ENCODE measurements at places on chromosomes 7 and 10.
A peak's percentile ranks its signal among the peaks of the same experiment; 100 is the strongest.

DNA sequence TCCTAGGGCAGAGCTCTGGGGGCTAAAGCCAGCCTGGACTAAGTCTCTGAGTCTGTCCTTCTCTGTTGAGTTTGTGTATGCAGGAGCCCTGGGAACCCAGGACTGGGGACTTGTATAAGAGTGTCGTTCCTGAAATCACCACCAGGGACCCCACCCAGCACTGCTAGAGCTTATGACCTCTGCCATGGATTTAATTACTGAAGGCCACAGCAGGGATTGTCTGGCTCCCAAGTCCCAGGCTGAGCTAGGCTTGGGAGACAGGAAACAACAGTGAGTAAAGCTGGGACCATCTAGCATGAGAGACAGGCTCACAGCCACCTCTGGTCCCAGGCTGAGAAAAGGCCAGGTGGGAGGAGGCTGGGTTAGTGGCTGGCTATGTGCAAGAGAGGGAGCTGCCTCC is 1.4 kb upstream of the TSPAN15 start:
- peak; percentile 44 for DNase-seq

DNA sequence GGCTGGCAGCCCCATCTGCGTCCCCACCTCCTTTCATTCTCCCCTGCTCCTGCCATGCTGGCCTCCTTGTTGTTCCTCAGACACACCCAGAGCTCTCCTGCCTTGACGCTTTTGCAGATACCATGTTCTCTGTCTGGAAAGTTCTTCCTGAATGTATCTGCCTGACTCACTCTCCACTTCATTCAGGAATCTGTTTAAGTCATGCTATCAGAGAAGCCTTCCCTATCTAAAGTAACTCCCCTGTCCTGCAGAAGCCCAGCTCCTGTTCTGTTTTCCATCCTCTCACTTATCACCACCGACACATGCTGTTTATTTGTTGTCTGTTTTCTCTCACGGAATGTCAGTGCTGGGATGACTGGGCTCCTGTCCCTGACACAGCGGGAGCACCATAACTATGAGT is 82.0 kb downstream of the AFAP1L2 start:
- DNase-seq: no peak

DNA sequence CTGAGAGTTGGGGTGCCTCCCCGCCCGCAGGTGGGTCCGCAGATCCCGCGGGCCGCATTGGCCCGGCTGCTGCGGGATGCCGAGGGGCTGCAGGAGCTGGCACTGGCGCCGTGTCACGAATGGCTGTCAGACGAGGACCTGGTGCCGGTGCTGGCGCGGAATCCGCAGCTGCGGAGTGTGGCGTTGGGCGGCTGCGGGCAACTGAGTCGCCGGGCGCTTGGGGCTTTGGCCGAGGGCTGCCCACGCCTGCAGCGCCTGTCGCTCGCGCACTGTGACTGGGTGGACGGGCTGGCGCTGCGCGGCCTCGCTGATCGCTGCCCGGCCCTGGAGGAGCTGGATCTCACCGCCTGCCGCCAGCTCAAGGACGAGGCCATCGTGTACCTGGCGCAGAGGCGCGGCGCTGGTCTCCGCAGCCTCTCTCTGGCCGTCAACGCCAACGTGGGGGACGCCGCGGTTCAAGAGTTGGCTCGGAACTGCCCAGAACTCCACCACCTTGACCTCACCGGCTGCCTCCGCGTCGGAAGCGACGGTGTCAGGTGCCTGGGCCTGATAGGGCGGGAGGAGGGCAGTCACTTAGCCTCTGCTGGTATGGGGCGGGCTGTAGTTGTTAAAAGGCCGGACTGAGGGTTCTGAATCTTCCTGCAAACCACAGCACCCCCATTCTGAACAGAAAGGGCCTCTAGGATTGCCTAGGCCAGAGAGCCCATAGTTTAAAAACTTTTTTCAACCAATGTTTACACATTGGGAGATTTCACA is 1.3 kb downstream of the FBXL15 start:
- DNase-seq: no peak

GRCh38 chr10:89550509-89550908 is 15.1 kb upstream of the SLC16A12 start:
- DNase-seq: no peak

GRCh38 chr10:32489901-32490300 is 44.0 kb downstream of the CCDC7 start:
- no peak for DNase-seq

- no peak for DNase-seq
Measured at GRCh38 chr10:82150123-82150900, 275.3 kb downstream of the NRG3 start.

GRCh38 chr10:126166797-126167196 is 221.5 kb downstream of the ADAM12 start:
- DNase-seq: no peak

DNA sequence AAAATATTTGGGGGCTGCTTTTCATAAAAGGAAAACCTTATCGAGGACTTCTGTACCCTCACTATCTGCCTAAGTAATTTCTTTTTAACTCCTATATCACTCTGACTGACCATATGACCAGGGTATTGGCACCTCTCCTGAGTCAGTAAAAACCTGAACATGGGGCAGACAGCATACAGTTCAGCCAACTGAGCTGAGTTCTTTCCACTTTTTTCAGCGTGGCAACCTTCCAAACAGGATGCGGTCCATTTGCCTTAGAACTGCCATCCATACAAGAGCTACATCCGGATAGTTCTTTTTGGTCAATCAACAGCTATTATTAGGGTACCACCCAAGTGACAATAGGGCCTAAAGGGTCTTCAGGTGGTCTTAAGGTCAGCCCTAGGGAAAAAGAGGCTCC is 122.6 kb downstream of the MARCHF5 start:
- DNase-seq: no peak

DNA sequence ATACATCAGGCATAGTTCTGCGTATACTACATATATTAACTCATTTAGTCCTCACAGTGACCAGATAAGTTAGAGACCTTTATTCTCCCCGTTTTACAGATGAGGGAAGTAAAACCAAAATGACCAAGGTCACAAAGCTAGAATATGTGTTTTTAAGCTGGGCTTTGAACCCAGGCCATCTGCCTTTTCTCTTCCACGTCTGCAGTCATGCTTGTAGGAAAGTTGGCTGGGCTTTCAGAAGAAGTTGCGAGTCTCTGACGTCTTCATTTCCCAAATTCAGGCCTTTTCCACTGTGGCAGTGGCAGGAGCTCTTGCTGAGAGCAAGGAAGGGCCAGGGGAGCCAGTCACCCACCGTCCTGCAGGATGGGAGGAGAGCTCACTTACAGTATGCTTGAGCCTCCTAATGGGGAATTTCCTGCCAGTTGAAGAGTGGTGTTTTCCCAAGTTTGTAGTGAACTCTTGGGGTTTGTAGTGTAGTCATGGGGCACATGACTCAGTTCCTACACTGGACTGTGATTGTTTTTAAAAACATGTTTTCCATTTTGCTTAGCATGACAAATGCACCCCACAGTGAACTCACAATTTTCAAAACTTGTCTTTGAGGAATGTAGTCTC is 34.2 kb downstream of the CYP17A1 start:
- no peak for DNase-seq

GRCh38 chr10:12838995-12839927 is 162.3 kb downstream of the CCDC3 start:
- DNase-seq: no peak

- DNase-seq: peak; percentile 18
Measured at GRCh38 chr7:111561654-111561903, 713 bp downstream of the IMMP2L start.

- no peak for DNase-seq
Measured at GRCh38 chr10:5809527-5810154, 3.6 kb downstream of the GDI2 start.

DNA sequence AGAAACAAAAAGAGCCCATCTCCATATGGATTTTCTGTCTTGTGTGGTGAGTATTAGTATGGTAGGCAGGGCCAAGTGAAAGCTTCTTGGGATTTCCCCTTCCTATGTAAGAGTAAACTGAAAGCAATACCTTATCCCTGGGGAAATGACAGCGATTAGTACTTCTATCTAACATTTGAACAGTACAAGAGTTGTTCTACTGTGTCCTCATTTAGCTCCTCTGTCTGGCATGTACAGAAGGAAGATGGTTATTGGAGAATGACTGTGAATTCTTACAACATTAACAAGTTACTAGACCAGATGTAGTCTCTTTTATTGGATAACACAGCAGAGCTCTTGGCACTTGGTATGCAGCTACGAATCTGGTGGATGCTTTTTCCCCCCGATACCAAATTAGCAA is 17.9 kb upstream of the TRIL start:
- no peak for DNase-seq
